ENCODE measurements at places on chromosomes 2 and 18. TPM values are rescaled to one million over a fixed set of nuclear protein-coding genes. Genes with fewer than 3 reads are reported as not detected.

The NDC80 gene
- total RNA-seq = 78.0 TPM

The TNS1 gene
- total RNA-seq = 3.4 TPM

The NRP2 gene
- 2.3 TPM for total RNA-seq

The IL1R2 gene
- total RNA-seq = 0.88 TPM

The SPRED2 gene
- 12.6 TPM for total RNA-seq

The VWC2L gene
- total RNA-seq = not detected

GRCh38 chr2:241947401-241947800, 77.9 kb downstream of the RTP5 start:
- DNase-seq = no peak
- no peaks in the 10 kb centered on the region for H3K4me1 ChIP-seq
- H3K27me3 ChIP-seq = no peaks in the 10 kb centered on the region
- H3K36me3 ChIP-seq = no peaks in the 10 kb centered on the region

GRCh38 chr2:9806298-9806610, 37.0 kb upstream of the TAF1B start:
- DNase-seq = no peak
- no peak overlapping the region for H3K27ac ChIP-seq
- H3K27me3 ChIP-seq = peaks cover 8% of the 10 kb centered on the region
- H3K4me3 ChIP-seq = no peak overlapping the region
- no peaks in the 10 kb centered on the region for H3K36me3 ChIP-seq
- H3K4me1 ChIP-seq = peaks cover 13% of the 10 kb centered on the region

DNA sequence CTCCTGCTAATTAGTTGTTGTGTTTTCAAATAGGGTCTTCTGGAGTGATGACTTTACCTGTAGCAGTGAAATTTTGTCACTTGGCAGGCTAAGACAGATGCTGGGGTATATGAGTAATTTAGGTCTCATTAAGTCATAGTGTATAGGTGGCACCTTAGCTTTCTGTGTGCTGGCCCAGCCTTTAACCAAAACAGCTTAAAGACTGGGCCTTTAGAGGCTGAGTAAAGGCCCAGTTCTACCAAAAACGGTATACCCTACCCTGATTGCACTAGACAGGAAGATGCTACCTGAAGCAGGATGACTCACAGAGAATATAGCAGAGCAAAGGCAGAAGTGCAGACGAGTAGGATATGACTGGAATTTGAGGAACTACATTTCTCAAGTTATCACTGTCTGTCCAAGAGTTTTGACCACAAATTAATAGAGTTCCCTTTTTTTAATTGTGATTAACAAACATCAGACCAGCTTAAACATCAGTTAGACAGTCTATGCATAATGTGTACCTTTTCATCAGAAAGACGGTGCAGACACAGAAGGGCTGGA, 337.9 kb upstream of the SALL3 start:
- H3K4me3 ChIP-seq = no peak overlapping the region
- no peak for DNase-seq
- no peak overlapping the region for H3K27ac ChIP-seq
- peaks cover under 1% of the 10 kb centered on the region for H3K36me3 ChIP-seq
- no peaks in the 10 kb centered on the region for H3K27me3 ChIP-seq

- H3K4me1 ChIP-seq = no peaks in the 10 kb centered on the region
- no peak for DNase-seq
- no peak overlapping the region for H3K4me3 ChIP-seq
- H3K36me3 ChIP-seq = no peaks in the 10 kb centered on the region
- peaks cover 15% of the 10 kb centered on the region for H3K27me3 ChIP-seq
Observed at GRCh38 chr2:178250429-178250828, 56.1 kb downstream of the OSBPL6 start.

- H3K27ac ChIP-seq = no peak overlapping the region
- no peaks in the 10 kb centered on the region for H3K4me1 ChIP-seq
- H3K4me3 ChIP-seq = no peak overlapping the region
- no peaks in the 10 kb centered on the region for H3K36me3 ChIP-seq
- peaks cover 4% of the 10 kb centered on the region for H3K27me3 ChIP-seq
Observed at GRCh38 chr18:489244-490023, 11.1 kb downstream of the COLEC12 start.

DNA sequence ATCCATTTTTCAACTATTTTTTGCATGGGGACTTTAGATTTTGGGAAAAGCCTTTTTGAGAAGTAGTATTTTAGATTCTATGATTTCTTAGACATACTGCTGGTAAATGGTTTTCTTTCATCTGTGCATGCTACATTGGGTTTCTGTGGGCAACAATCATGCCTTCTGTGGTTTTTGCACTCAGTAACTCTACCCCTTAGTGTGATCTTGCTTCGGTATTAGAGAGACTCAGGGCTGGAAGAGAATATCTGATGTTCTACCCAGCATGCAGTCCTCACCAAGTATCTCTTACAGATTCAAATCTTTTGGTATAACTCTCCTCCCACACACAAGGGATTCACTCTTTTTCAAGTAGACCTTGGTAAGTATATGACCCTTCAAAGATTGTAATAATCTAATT, 183.0 kb downstream of the PMAIP1 start:
- no peak for DNase-seq
- no peak overlapping the region for H3K27ac ChIP-seq
- no peaks in the 10 kb centered on the region for H3K4me1 ChIP-seq
- no peaks in the 10 kb centered on the region for H3K36me3 ChIP-seq
- H3K4me3 ChIP-seq = no peak overlapping the region
- peaks cover 4% of the 10 kb centered on the region for H3K27me3 ChIP-seq

DNA sequence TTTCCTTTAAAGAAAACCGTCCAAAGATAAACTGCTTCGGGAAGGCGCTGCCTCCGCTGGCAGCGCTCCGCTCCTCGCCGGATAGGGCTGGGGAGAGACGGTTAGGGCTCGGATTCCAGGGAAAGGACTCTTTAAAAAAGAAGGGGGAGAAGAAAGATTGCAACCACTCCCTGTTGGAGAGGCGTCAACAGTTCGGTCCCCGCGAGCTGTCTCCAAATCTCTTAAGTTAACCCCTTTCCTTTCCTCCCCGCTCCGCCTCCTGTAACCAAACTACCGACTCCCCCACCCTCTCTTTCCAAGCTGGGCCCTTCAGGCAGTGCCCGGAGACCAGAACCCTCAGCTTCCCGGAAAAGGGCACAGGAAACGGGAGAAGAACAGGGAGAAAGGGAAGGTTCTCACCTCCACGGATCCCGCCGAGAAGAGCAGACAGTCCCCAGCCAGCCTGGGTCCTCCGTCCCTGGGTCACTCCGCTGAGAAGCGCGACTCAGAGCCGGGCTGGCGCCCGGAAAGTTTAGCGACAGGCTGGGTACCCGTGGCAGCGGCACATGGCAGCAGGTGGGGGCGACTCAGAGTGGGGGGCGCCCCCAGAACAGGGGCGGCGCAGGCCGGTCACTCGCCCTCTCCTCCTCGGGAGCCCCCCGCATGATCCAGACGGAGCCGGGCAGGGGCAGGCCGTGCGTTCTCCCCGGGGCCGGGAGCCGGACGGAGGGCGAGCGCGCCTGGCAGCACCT, 675 bp downstream of the FZD5 start:
- no peak overlapping the region for H3K27ac ChIP-seq
- H3K36me3 ChIP-seq = no peaks in the 10 kb centered on the region
- peak; percentile 25 for DNase-seq
- H3K27me3 ChIP-seq = peaks cover 61% of the 10 kb centered on the region

Data from activated CD4-positive, alpha-beta memory T cell treated with anti-CD3 and anti-CD28 coated beads, Interleukin-2, amount 10 ng/mL, durations not matched to agents 7 days and 5 days (primary cell).